ENCODE measurements at places on chromosomes 13 and 19.
A peak's percentile ranks its signal among the peaks of the same experiment; 100 is the strongest.

GRCh38 chr19:31979362-31979761, 366.0 kb upstream of the ZNF507 start:
- no peak for DNase-seq

DNA sequence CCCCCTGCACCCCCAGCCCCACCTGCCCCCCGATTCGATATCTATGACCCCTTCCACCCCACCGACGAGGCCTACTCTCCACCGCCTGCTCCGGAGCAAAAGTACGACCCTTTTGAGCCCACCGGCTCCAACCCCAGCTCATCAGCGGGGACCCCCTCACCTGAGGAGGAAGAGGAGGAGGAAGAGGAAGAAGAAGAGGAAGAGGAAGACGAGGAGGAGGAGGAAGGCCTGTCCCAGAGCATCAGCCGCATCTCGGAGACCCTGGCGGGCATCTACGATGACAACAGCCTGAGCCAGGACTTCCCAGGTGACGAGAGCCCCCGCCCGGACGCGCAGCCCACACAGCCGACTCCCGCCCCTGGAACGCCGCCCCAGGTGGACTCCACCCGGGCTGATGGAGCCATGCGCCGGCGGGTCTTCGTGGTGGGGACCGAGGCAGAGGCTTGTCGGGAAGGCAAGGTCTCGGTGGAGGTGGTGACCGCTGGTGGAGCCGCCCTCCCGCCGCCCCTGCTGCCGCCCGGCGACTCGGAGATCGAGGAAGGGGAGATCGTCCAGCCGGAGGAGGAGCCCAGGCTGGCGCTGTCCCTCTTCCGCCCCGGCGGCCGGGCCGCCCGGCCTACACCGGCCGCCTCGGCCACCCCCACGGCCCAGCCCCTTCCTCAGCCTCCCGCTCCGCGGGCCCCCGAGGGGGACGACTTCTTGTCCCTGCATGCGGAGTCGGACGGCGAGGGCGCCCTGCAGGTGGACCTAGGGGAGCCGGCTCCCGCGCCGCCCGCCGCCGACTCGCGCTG, 9.2 kb downstream of the SCAF1 start:
- no peak for DNase-seq

DNA sequence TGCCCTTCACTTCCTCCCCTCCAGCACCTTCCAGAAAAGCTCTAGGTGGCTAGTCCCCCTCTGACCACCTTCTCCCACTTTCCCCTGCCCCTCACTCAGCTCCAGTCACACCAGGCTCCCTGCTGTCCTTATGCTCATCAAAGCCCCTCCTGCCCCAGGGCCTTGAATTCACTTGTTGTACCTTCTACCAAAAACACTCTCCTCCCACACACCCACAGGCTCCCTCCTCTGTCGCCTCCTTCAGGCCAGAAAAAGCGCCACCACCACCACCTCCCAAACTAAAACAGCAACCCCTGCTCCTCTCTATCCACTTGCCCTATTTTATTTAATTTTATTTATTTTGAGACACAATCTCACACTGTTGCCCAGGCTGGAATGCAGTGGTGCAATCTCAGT, 4.8 kb upstream of the CEACAM16 start:
- DNase-seq, result no peak

- no peak for DNase-seq
These were observed 6.1 kb upstream of the CYSLTR2 start for GRCh38 chr13:48647625-48648024.

DNA sequence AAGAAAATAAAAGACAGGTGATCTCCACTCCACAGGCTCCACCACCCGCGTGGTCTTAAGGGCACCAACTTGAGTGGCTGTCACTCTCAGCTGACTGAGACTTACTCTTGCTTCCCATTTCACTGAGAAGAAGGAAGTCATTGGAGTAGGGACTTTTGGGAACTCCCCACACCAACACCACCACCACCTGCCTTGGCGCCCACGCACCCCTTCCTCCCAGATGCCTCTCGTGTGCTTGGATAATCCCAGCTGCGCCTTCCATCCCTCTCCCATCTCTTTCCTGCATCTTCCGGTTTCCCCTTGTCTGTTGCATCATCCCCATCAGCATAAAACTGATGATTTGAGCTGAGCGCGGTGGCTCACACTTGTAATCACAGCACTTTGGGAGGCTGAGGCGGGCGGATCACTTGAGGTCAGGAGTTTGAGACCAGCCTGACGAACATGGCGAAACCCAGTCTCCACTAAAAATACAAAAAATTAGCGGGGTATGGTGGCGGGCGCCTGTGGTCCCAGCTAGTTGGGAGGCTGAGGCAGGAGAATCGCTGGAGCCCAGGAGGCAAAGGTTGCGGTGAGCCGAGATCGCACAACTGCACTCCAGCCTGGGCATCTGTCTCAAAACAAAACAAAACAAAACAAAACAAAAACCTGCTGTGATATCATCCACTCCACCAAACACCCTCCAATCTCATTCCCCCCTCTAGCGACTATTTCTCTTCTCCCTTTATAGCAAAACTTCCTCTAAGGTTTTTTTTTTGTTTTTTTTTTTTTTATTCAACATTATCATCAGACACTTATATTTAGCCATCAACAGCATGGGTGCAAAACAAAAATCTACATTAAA, 25.5 kb downstream of the AP2S1 start:
- DNase-seq, result no peak

- no peak for DNase-seq
These were observed 245.4 kb downstream of the SHISA2 start for GRCh38 chr13:25806264-25806974.

- DNase-seq, result no peak
These were observed 155.5 kb downstream of the TBC1D4 start for GRCh38 chr13:75326173-75327134.

GRCh38 chr19:39830406-39830805, 3.6 kb downstream of the DYRK1B start:
- no peak for DNase-seq

DNA sequence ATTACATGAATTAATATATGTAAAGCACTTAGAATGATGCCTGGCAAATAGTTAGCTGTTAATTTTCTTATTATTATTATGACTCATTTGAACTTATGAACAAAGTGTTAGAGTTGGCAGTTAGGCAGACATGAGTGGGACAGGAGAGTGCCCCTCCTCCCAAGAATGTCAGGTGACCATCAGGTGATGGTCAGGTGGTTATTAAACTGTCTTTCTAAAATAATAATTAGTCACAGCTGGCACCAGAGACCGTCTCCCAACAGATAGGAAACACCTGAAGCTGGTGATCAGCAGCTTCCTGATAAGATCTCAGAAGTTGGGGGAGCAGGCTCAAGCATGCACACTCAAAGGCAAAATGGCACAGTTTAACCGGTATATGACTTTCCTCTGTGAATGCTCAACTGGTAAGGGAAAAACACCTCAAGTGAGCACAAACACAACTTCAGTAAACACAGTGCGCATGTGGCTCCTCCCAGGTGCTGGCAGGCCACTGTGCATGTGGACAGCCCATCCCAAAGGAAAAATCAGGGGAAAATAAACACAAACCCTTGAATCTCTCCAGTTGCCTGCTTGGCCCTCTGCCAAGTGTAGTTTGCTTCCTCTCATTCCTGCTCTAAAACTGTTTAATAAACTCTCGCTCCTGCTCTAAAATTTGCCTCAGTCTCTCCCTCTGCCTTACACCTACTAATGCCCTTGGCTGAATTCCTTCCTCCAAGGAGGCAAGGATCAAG, 54.0 kb downstream of the FLT1 start:
- DNase-seq, result no peak

DNA sequence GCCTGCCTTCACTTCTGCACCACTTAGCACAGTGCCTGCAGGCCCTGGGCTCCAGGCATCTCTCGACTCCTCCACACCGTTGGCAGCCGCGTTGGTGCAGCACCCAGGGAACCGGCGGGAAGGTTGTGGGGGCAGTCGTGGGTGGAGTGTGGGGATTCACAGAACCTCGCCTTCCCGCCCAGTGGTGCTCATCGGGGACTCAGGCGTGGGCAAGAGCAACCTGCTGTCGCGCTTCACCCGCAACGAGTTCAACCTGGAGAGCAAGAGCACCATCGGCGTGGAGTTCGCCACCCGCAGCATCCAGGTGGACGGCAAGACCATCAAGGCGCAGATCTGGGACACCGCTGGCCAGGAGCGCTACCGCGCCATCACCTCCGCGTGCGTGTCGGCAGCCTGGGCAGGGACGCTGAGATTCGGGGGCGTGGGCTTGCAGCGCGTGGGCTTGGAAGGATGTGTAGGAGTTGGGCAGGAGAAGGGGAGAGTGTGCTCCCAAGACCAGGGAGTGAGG, 9.6 kb downstream of the RAB11B start:
- no peak for DNase-seq

GRCh38 chr19:57648331-57649003, 15.5 kb downstream of the ZNF211 start:
- DNase-seq, result peak; percentile 69

Measured in DMS 273 treated with DMSO at 0.1 percent for 48 hours (cell line).